ENCODE measurements at places on chromosomes 4 and X. TPM values are rescaled to one million over a fixed set of nuclear protein-coding genes. Genes with fewer than 3 reads are reported as not detected.

Gene ARSJ
- total RNA-seq: 4.9 TPM

Gene MSANTD1
- total RNA-seq: 1.4 TPM

Gene PRDM8
- 6.2 TPM for total RNA-seq

GRCh38 chr4:139015269-139015947 is at the start of gene NOCT:
TSS of gene NOCT (plus strand) at chr4:139015781. CDS start at chr4:139015982, 201 bp downstream.
- DNase-seq: peak; percentile 92

Gene MFAP3L
- 10.1 TPM for total RNA-seq

Gene RAB9B
- 2.8 TPM for total RNA-seq

DNA sequence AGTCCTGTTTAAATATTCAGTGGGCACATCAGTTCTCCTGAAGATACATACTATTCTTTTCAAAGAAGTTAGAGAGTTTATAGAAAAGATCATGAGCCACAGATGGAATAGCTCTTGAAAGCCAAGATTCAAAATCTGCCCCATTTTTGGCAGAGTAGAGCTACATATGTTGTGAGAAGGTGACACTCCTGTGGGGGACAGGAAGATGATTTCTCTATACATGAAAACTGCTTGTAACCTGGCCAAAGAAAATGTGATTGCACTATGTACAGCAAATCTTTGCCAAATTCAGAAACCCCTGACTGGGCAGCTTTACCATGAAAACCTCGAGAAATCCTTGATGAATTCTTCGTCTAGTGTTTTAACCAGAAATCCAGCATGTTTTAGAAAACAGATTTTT is 44.9 kb downstream of the GPM6A start:
- DNase-seq: no peak

- no peak for DNase-seq
Measured at GRCh38 chr4:154779362-154779947, 1.6 kb upstream of the RBM46 start.

Gene NSUN7
- 12.3 TPM for total RNA-seq

DNA sequence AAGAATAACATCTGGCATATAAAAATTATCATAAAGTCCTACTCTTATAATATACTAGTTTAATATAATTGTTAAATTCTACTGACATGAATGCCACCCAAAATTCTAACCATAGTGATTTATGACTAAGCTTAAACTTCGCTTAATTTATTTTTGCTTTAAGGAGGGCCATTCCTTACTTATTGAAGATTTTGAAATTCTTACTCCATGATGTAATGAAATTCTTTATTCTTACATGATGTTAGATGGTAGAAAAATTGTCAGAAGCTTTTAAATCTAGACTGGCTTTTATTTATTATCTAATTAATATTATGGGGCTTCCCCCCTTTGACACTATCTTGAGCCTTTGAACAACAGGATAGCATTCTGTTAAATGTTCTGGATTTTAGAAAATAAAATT is 19.5 kb upstream of the SUPT20HL2 start:
- DNase-seq: no peak

Gene F8A3
- 4.0 TPM for total RNA-seq

GRCh38 chrX:153469811-153470410 is 465 bp downstream of the HAUS7 start:
- DNase-seq: no peak

DNA sequence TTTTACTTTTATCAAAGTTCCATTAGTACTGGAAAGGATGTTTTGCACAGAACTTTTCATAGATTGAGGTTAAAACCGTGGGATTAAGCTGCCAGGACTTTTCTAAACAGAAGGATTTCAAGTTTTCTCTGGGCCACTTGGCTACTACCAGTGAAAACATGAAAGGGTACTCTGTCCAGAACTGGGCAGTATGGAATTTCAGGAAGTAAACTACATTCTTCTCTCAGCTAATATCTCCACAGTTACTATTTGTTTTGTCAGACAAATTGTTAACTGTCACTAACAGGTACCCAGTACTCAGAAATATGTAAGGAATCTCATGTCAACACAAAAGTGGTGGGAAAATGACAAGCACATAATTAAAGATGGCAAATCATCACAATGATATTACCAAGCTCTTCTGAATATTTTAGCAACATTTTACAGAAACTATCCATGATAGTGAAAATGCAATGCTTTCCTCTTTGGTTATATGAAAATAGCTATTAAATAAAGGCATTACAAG is 454.4 kb downstream of the C4orf33 start:
- no peak for DNase-seq

DNA sequence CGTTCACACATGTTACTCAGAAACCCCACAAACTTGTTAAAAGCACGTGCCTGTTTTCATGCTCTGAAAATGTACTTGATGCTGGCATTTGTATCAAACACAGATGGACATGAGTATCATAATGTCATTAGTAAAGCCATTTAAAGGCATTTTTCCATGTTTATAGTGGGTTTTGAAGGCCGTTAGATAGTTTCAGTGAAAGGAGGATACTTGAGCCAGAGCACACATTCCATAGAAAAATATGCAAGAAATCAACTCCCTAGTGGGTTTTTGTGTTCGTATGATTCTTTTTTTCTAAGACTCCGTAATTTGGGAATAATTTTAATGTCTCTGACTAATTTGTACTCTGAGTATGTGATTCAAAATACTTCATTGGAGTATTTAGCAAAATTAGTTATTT is 216.2 kb upstream of the BMP3 start:
- DNase-seq: no peak

GRCh38 chr4:128309585-128309984 is 22.0 kb upstream of the PGRMC2 start:
- no peak for DNase-seq
